ENCODE measurements at places on chromosomes 1 and 21.

DNA sequence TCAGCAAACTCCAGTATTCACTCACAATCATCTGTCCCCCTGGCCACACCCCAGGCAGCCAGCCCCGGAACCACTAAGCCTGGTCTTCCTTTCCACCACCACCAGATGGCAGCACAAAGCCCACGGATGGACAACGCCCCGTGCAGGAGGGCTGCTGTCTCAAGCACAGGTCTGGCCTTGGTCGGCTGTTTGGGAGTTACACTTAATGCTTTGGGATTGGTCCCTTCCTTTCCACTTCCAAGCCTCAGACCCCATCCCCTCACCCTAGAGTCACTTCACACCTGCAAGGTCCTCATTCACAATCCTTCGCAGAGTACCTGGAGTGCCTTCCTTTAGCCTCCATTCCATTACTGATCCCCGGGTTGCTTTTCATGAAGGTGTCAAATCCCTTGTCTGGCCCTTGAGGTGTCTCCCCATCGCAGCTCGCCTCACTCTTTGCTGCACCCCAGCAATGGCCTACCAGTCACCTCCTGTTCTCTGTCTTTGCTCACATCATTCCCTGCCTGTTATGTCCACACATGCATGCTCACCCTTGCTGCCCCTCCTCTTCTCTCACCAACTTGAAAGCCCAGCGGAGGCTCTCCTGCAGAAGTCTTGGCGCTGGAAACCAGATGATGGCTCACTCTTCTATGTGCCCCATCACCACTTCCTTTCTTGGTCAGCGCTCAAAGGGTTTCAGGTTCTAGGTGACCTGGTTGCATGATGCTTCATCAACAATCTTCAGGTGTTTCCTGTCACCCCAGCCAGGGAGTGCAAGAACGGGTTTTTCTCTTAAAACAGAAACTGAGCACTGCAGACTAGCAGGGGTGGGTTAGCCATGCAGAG, 24.9 kb upstream of the KCNA2 start:
- peak; percentile 75 for DNase-seq
- H3K4me1 ChIP-seq, result peaks cover 75% of the 10 kb centered on the region
- peak overlapping the region; percentile 82 for H3K4me3 ChIP-seq
- no peaks in the 10 kb centered on the region for H3K36me3 ChIP-seq
- peak overlapping the region; percentile 80 for H3K27ac ChIP-seq

- H3K36me3 ChIP-seq, result no peaks in the 10 kb centered on the region
- DNase-seq, result peak; percentile 84
- H3K27ac ChIP-seq, result peak overlapping the region; percentile 83
Observed at GRCh38 chr1:155226188-155226909, 17.9 kb downstream of the MTX1 start.

DNA sequence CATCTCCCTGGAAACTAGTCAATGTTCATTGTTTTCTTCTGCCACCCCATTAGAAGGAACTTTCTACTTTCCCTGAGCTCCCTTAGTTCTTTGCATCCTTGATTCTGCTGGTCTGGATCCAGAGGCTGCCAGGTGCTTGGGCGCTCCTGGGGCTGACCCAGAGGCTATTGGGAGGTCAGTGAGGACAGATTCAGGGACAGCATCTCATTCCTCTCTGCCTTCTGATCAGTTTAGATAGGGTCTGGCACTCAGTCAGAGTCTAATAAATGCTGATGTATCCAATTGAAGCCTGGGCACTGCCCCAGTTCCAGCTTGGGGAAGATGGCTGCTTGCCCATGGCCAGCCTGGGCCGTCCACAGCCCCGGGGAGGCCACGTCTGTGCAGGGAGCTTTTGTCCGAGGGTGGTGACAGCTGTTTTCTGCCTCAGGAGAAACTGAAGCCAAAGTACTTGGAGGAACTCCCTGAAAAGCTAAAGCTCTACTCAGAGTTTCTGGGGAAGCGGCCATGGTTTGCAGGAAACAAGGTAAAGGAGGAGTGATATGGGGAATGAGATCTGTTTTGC, 2.3 kb downstream of the GSTM1 start:
- no peak overlapping the region for H3K4me3 ChIP-seq
- H3K4me1 ChIP-seq, result no peaks in the 10 kb centered on the region
- no peaks in the 10 kb centered on the region for H3K36me3 ChIP-seq
- no peak overlapping the region for H3K27ac ChIP-seq
- no peak for DNase-seq

DNA sequence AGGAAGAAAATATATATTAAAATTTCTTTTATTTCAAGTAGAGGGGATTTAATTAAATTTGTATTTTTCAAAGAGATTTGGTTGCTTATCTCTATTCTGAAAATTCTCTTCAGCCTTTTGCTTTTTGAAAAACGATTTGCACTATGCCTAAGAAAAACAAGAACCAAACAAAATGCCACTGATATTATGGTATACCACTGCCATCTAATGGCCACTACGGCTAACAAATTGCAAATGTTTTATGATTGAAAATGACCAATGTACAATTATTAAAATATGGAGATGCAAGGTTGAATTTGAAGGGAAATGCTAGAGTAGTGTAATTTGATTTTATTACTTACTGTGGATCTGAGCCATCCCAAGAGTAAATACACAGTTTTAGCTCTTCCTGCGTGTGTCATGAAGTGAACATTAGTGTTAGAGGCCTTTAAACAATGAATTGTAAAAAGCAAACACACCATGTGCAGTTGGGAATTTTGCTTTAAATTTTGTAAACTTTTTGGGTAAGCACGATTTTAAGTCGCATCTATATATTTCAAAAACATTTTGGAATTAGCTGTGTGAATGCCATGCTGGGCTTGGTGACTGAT, 137.4 kb upstream of the USP25 start:
- H3K27ac ChIP-seq, result no peak overlapping the region
- H3K36me3 ChIP-seq, result no peaks in the 10 kb centered on the region
- H3K27me3 ChIP-seq, result peaks cover 5% of the 10 kb centered on the region
- peak; percentile 43 for DNase-seq

GRCh38 chr1:168907786-168908348, 178.9 kb upstream of the DPT start:
- no peaks in the 10 kb centered on the region for H3K27me3 ChIP-seq
- no peaks in the 10 kb centered on the region for H3K36me3 ChIP-seq
- H3K4me3 ChIP-seq, result no peak overlapping the region
- H3K4me1 ChIP-seq, result no peaks in the 10 kb centered on the region
- H3K27ac ChIP-seq, result no peak overlapping the region
- DNase-seq, result no peak
